Fibroblast of the aortic adventitia (primary cell): ENCODE measurements at places on chromosomes 5 and 9.

DNA sequence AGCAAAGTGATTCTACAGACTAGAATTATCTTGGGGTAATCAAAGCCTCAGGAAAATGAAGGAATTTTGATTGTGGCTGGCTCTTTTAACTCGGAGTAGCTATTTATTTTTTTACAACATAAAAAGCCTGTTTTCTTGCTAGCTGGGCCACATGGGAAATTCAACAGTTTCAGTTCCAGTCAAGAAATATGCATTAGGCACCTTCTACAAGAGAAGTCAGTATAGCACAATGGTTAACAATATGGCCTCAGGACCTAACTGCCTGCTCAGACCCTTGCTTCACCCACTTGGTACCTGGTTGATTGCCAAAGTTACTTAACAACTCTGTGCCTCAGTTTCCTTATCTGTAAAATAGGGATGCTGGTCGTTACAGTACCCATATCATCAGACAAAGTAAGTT, 586.2 kb downstream of the ZNF608 start:
- no peak for DNase-seq

DNA sequence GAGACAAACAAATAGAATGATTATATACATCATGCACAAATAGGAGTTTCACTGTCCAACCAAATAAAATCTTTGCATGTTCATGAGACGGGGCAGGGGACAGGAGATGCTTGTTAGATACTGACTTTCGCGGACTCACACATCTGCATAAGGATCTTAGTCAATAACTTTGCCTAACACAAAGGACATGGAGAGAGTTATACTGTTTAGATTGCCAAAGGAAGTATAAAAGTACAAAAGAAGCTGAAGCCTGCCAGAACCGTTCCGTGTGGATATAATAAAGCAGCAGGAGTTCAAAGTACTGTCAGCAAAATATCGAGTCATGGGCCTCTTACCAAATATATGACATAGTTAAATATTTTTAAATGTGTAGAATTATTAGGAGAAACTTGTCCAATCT, 1148.4 kb downstream of the EFNA5 start:
- no peak for DNase-seq

- DNase-seq = no peak
These were observed 991.2 kb upstream of the ACO1 start for GRCh38 chr9:31393240-31393639.

- peak; percentile 19 for DNase-seq
These were observed 243.3 kb downstream of the SEC61B start for GRCh38 chr9:99465231-99465907.

DNA sequence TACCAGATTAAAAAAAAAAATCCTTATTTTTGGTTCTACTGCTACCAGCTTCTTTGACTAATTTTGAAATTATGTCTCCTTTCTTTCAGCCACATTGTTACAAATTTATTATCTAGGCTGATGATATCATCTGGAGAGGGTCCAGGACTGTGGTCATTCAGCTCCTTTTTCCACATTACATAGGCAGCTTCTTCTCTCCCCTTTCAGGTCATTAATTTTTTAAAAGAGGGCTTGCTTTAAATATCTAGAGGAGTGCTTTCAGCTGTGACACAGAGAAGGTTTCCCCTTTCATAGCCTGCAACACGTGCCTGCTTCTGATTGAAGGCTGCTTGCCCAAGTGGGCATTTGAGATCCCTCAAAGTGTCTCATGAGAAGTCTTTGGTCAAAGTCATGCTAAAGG, 155.7 kb upstream of the PAPPA start:
- DNase-seq = peak; percentile 89

GRCh38 chr9:91066042-91066415, 264.4 kb downstream of the SYK start:
- no peak for DNase-seq

DNA sequence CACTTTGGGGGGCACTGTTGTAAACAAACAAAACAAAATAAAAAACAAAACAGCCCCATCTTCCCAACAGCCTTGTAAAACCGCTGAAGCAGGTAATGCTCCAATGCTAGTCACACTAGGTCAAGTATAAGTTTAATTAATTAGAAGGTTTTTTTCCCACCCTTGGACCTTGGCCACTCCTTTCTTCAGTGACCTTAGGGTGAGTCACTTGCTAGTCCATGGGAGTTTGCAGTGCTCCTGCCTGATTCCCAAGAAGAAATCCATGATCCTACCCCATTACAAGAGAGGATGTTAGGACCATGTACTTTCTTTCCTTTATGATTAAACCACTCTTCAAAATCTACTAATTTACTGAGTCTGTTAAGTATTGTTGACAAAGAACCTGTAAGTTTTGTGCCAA, 192.2 kb upstream of the CDKN2B start:
- no peak for DNase-seq

GRCh38 chr9:136518623-136519022, 27.2 kb downstream of the NOTCH1 start:
- no peak for DNase-seq

DNA sequence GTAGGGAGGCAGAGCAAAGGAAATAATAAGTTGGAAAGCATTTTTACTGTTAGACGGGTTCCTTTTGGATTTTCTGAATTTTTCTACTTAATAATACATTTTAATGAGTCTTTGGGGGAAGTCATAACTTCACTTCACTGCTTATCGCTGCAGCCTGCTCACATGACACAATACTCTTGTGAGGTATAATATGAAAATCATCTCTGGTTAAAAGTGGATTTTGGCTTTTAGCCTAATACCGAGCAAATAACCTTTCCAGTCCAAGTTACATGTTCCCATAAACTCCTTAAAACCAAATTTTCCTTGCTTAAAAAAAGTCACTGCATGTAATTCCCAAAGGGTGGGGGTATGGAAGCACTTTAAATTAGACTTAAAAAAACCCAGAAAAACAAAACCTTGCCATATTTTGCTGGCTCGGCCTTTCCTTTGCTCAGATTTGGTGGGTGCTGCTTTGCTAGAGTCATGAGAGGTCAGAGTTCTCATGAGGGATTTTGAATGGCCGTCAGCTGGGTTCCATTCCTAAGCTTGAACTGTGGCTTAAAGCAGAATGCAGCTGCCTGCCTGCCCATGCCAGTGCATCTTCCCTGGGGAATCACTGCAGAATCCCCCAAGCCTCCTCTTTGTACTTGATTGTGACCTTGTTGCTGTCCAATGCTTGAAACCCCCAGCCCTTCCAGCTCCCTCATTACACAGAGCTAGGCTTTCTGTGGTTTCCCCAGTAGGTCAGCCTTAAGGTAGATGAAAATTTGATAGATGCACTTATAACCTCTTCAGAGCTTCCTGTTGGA, 331.8 kb downstream of the KDM4C start:
- peak; percentile 7 for DNase-seq

DNA sequence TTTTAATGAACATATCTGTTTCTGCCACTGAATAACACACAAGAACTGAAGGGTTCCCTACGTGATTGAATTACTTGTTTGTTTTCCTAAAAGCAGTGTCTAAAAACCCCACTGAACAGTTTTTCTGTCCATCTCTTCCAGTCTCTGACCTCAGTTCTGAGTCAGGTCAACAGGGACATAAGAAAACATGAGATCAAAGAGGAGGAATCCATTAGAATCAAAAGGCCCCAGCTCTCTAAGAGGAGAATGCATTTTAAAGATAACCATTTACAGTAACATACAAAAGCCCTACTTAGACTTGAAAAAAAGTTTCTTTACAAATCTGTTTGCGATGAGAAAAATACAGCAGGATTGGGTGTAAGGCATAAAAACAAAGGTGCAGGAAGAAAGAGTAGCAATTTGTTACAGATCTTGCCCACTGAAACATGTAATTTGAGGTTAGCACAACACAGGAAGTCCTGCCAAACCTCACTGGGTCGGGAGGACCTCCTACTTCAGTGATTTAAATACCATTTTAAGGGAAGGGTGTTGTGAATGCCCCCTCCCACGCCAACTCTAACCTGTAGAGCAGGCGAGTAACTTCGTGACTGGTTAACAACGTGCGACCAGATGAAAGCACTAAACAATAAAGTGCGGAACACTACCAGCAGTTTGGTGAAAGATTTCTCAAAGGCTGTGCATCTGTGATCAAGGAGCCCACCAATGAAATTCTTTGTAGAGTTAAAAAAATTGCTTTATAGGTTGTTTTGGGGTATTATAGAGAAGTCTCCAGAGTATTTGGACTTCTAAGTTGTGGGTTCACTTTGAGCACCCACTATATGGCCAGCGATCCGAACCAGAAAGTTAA, 1.3 kb downstream of the QSOX2 start:
- no peak for DNase-seq

- no peak for DNase-seq
These were observed 10.6 kb upstream of the HMHB1 start for GRCh38 chr5:143801252-143801939.

- no peak for DNase-seq
These were observed 158.0 kb upstream of the RETREG1 start for GRCh38 chr5:16774806-16775205.

GRCh38 chr5:16564248-16564867, 52.4 kb downstream of the RETREG1 start:
- no peak for DNase-seq

- DNase-seq = peak; percentile 61
These were observed 95.5 kb downstream of the F2RL2 start for GRCh38 chr5:76527685-76528161.

DNA sequence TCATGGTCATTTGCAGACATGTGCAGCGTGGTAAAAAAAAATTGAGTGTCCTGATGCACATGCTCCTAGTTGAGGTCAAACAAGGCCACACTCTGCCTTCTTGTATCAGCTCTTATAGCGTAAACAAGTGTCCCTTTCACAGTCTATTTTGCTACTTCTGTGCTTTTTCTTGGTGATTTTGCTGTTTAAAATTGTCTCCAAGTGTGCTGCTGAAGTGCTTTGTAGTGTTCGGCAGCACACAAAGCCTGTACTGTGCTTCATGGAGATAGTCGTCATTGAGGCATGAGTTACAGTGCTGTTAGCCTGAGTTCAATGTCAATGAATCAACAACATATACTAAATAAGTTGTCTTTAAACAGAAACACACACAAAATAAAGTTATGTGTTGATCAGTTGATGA, 690.4 kb upstream of the MEF2C start:
- DNase-seq = no peak

DNA sequence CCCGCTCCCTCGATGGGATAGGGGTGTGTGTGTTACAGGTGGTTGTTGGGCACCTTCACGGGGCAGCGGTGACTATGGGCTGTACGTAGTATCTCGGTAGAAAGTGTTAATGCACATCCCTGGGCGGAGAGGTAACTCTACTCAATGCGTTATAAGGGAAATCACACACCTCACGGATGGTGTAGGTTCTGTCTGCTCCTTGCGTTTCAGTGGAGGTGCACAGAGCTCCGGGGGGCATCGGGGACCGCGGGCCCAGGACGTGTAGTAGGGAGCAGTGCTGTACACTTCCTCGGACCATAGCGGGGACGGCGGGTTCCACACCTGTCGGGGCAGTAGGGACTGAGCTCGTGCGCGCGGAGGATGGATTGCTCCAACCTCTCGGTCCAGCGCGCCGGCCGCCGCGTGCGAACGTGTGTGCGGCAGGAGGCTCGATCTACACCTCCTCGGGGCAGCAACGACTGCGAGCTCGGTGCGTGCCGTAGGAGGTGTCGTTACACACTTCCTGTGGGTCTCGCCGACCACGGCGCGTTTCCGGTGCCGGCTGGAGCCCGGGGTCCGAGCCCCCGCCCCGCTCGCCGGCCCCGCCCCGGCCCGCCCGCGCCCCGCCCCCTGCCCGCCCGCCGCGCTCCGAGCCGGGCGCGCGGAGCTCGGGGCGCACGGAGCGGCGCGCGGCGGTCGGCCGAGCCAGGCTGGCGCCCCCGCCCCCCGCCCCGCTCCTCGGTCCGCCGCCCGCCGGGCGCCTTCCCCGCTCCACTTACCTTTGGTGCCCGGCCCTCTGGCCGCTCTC, at the start of gene KIAA1958:
TSS of gene KIAA1958 (plus strand) at position 607 of the 787 bp plus-strand sequence. CDS start 87,254 bp downstream, outside the sequence.
- peak; percentile 44 for DNase-seq

DNA sequence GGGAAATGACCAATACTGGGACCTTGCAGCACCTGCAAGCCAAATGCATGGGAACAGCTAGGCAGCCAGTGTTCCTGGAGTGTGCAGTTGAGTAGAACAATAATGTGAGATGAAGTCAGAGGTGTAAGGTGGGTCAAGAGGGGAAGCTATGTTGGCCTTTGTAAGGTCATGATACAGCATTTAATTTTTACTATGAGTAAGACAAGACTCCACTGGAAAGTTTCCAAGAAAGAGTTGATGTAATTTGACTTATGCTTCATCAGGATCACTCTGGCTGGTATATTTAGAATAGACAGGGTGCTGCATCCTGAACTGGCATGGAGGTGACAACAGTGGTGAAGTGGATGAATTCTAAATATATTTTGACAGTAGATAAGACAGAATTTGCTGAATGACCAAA, 744.8 kb downstream of the KCTD16 start:
- no peak for DNase-seq

DNA sequence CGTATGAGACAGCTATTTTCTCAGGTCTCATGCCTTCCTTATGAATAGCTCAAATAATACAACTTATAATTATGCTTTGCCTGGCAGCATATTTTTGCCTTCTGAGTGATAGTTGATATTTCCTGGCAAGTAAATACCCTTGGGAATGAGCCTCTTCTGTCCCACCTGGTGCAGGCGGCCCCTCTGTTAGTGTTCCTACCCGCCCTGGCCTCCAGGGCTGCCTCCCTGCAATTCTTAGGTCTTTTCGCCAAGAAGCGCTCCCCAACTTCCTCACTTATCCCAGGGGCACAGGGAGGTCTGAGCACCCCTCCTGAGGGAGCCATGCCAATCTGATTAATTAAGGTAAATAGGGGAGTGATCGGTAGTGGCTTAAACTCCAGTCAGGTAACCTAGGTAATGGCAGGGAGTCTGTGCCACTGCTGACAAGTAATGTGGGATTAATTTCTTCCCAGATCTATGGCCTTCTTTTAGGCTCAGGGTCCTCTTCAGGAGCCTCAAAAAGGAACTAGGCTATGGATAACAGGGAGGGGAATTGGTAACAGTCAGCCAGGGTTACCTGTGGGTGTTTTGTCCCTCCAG, 81.5 kb downstream of the GALNT10 start:
- no peak for DNase-seq

DNA sequence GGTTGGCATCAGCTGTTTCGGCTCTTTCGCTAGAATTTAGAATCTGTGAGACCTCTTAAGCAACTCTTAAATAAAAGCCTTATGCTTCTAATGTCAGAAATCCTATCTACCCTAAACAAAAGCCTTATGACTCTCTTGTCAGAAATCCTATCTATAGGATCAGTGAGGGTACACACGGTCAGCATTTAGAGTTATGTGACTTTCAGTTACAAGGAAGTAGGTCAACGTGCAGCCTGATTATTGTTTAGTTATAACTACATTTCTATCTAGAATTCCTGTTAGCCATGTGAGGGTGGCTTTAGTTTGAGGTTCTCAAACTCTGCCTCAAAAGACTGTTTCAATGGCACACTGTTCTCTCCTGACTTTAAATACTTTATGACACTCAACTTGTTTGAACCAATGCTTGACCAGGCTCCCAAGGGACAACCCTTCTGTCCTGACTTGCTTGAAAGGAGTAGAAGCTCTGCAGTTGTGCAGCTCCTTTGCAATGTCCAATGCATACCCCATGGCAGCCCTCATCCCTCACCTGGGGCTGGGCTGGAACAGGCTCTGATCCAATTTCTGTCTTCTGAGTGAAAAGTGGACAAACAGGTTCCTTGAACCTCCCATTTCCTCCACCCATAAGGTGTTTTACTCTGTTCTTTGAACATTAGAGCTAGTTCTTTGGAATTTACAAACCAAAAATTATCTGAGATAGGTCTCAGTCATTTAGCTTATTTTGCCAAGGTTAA, 251.6 kb upstream of the PIK3R1 start:
- no peak for DNase-seq

- peak; percentile 5 for DNase-seq
These were observed at the start of gene SUSD1 for GRCh38 chr9:112174965-112175795. Gene SUSD1, minus strand, starts transcription at chr9:112175297. Its CDS starts 62 bp downstream, at chr9:112175235.
